ENCODE measurements at places on chromosomes 3 and 15.

DNA sequence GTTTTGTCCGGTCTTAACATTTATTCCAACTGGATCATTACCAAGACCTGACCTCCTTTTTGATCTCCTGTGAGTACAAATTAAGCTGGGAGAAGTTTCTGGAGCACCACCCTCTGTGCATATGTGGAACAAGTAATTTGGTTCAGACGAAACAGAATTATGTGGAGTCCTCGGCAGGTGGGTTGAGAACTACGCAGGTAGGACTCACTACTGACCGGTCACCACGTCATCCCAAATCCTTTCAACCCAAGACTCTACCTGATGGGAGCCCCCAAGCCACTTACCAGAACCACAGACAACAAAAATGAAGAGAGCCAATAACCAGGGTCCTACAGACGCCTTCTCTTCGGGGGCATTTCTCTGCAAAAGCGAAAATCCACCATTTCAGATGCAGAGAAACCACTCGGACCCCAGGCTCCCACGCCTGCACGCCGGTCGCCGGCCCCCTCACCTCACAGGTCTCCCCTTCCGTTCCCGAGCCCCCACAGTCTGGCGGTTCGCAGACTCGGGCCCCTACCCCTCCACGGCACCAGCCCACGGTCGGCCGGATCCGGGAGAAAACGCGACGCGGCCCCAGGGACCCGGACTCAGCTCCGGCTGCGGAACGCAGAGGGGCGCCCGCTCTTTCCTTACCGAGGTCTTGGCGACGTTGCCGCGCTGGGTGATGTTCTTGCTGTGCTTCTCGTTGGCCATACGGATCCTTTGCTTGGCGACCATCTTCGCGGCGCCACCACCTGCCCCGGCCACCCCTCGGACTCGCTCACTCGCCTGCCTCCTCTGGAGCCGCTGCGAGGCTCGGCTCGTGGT is 674 bp downstream of the SERP1 start:
- DNase-seq: peak; percentile 60

GRCh38 chr3:132753946-132754345 is 31.7 kb upstream of the NPHP3 start:
- no peak for DNase-seq

DNA sequence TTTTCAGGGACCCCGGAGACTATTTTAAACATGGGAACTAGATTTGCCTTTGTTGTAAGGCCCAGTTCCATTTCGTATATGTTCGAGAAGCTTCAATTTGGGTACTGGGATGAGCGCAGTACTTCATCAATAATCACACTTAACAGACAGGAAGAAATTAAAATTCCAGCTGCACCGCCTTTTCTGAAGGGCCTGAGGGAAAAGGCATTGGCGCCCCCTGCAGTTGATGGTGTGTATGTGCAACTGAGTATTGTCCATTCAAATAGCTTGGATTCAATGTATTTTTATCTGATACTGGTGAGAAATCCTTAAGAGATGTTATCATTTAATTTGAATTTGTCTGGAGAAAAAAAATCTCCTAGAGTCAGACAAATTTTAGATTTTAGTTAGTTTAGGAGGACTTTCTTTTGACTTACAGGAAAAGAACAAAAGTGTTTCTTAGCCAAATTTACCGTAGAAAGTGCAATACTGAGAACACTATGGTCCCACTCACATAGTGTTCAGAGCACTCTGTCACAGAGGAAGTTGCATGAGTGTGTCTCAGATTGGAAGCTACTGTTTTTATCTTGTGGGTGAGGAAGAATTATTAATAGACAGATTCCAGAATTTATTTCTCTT is 5.4 kb upstream of the ALDH1A2 start:
- peak; percentile 39 for DNase-seq

DNA sequence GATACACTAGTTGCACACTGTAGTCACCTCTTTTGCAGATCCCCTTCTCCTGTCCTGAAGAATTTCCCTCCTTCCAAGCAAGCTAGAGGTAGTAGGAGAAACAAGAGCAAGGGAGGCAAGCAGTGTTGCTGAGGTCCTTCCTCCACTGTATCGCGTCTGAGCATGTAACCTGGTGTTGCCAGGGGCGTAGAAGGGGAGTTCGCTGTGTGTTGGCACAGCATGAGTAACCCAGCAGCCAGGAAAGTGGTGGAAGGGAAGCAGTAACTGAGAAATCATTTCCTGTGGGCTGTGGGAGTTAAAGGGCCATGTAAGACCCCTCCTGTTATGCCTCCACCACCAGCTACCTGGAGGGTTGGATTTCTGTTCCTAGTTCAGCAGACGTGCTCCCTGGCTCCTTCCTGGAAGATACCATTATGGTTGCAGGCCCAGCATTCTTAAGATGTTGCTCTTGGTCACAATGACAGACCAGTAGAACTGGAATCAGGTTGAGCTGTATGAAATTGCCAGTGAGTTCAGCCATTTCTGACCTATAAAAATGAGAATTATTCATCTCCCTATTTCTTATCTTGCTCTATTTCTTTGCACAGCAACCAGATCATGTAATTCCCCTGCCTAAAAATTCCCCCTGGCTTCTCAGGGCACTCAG is 215.3 kb upstream of the TOPAZ1 start:
- DNase-seq: no peak

DNA sequence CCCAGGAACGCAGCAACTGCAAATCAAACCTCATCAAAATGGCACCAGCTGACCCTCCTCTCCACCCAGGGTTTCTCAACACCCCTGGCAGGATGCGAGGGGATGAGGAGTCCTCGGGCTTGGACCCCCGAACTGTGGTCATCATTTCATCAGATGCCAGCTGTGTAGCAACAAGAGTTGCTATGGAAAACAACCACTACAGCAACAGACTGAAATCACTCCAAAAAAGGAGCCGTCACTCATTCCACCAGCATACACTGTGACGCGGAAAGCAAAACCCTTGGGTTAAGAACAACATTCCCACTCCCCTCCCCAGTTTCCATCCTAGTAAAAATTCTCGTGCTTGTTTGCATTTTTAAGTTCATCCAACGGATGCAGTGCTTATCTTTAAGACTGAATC is 40.1 kb downstream of the VGLL4 start:
- no peak for DNase-seq

DNA sequence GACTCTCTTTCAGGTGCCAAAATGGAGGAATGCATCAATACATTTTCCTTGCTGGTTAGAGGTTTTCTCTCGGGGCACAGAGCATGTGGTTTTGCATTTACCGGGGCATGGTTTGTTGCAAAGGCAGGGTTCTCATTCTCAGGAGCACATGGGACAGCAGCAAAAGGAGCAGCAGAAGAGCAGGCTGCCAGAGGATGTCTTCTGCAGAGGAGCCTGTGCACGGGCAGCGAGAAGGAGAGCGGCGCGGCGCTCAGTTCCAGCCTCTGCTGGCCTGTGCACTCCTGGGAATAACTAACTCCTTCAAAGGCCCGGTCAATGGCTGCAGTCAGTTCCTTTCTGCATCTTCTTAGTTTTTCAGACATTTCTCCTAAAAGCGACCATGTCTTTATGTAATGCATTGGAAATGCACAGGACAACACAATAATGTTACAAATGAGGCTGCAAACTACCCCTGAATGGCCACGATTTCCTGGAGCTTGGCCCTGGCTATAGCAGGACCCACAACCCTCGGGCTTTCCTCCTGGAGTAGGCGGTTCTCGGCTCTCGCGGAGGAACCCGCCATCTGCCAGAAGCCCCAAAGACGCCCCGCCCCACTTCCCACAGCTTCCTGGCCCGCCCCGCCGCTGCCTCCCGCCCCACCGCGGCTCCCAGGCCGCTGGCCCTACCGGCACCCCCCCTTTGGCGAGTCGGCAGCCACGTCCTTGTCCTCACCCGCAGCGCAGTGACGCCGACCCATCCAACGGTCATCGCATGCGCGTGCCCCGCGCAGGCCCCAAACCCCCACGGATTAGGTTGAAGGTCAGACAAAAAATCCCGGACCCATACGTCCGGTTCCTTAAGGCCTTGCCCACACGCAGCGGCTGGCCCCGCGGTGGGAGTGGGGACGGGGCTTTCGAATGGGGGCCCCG is at the start of gene C3orf62:
Gene C3orf62 (minus strand): TSS at position 758 of the 908 bp plus-strand sequence. CDS start 360 bp downstream, at position 398.
- peak; percentile 85 for DNase-seq

DNA sequence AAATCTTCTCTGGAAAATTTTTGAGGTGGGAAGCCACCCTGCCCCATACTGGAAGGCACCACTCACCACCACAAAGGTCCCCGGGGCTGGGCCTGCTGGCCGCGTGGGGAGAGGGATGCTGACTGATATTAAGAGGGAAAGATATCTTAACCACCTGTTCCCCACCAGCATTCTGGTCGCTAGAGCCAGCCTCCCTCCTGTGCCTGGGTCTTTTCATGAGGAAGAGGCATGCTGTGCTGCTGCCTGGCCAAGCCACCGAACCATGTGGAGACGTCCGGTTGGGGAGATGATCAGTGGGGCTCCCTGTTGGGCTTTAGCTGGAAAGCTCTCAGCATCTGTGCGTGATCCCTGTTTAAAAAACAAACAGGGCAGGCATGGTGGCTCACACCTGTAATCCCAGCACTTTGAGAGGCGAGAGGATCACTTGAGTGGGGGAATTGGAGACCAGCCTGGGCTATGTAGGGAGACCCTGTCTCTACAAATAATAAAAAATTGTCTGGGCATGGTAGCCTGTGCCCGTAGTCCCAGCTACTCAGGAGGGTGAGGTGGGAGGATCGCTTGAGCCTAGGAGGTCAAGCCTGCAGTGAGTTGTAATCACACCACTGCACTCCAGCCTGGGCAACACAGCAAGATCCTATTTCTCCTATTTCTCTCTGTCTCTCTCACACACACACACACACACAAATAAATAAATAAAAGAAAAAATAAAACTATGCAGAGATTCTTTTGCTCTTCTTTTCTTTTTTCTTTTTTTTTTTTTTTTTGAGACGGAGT is 1.0 kb downstream of the KLHL18 start:
- DNase-seq: no peak

DNA sequence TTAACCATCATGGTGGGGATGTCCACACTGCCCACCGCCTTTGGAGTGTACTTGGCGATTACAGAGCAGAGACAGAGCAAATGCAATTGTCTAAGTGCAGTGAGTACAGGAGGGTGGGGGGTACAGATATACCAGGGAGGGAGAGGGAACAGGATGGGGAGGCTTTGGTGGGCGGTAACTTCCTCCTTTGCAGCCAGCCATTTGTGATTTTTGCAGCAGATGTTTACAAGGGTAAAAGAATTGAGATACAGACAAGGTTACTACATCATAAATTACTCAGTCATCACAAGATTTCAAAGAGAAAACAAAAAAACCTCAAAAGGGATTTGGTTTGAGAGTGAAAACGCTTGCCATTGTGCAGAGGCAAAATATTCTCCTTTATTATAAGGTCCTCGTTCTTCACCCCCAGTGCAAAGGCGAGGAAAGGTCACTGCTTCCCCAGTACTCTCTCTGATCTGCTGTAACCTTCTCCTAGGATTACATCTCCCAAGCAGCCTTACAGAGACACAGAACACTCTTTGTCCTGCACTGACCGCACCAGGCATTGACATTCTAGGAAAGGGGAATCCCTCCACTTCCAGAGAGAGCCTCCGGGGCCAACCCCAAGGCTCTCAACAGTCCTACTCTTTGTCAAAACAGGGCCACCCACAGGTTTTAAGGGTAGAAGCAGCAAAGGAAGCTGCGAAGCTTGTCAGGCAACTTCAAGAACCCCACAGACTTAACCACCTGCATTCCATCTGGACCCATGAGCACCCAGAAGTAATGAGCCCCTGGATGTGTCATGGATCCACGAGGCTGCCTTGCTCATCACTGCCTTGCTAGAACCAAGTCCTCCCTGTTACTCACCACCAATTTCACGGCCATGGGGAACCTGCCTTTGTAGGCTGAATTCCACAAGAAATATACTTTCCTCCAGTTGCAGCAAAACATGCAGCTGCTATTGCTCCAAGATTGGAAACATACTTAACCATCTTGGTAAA is 117.3 kb downstream of the ADAMTS17 start:
- DNase-seq: no peak

DNA sequence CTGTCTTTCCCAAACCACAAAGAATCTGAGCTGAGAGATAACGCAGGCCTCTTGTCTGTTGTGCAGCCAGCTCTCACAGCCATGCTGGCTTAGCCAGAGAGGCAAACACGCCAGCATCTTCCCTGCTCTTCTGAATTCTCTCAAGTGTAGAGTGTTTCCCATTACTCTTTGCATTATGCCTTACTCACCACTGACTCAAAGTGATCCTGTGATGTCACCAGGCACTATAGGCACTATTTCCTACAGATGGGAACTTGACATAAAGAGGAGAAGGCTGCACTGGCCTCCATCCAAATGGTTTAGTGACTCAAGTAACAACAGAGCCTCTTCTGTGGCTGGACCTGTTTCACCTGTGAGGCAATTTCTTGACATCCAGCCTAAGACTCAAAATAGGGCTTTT is 44.4 kb downstream of the PDZRN3 start:
- DNase-seq: no peak

Measured in CD4-positive, alpha-beta T cell treated with Interleukin-17A for 4 hours (primary cell).